ENCODE measurements at places on chromosomes 5 and 9. TPM values are rescaled to one million over a fixed set of nuclear protein-coding genes. Genes with fewer than 3 reads are reported as not detected.

OMD gene
- not detected for total RNA-seq

SLC36A1 gene
- 14.1 TPM for total RNA-seq

PRR16 gene
- 0.29 TPM for total RNA-seq

PCDHA6 gene
- not detected for total RNA-seq

ZNF367 gene
- total RNA-seq, result 4.3 TPM

LCN10 gene
- total RNA-seq, result 15.9 TPM

SHROOM1 gene
- total RNA-seq, result 2.4 TPM

IL5 gene
- not detected for total RNA-seq

GARIN3 gene
- total RNA-seq, result not detected

FAM221B gene
- total RNA-seq, result not detected

IFNA2 gene
- total RNA-seq, result not detected

FBXL7 gene
- not detected for total RNA-seq

PCDHGB4 gene
- 0.91 TPM for total RNA-seq

GLRA1 gene
- total RNA-seq, result not detected

CARTPT gene
- total RNA-seq, result not detected

ACO1 gene
- 10.3 TPM for total RNA-seq

CDC20B gene
- total RNA-seq, result not detected

IL3 gene
- not detected for total RNA-seq

SLC6A19 gene
- total RNA-seq, result not detected

ASPN gene
- not detected for total RNA-seq
